ENCODE measurements at places on chromosomes 16 and 17.

GRCh38 chr17:1008008-1008761 lies 11.3 kb downstream of the TIMM22 start:
- no peak for DNase-seq

GRCh38 chr17:9763643-9764042 lies 27.7 kb downstream of the DHRS7C start:
- no peak for DNase-seq

DNA sequence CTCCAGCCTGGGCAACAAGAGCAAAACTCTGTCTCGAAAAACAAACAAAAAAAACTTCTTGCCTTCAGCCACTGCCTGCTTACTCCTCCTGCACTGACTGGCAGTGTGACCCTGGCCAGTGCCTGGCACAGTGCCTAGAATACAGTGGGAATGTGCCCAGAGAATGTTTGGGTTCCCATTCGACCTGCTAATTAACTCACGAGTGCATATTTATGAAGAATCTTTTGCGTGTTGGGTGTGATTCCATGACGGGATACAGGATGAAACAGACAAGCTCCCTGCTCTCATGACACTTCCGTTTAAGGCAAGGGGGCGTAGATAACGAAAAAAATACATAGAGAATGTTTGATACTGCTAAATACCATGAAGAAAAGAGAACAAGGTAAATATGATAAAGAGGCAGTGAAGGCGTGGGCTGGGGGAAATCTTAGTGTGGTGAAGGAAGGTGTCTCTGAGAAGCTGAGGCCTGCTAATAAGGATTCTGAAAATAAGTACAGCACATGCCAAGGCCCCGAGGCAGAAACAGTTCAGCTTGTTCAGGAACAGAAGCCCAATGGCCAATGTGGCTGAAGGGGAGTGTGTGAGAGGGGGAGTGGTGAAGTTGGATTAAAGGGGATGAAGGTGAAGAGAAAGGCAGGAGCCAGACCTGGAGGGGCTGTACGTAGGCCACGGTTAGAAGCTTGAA lies 4.3 kb downstream of the ABI3 start:
- DNase-seq: no peak

GRCh38 chr16:88687254-88687576 lies 908 bp upstream of the SNAI3 start:
- no peak for DNase-seq

DNA sequence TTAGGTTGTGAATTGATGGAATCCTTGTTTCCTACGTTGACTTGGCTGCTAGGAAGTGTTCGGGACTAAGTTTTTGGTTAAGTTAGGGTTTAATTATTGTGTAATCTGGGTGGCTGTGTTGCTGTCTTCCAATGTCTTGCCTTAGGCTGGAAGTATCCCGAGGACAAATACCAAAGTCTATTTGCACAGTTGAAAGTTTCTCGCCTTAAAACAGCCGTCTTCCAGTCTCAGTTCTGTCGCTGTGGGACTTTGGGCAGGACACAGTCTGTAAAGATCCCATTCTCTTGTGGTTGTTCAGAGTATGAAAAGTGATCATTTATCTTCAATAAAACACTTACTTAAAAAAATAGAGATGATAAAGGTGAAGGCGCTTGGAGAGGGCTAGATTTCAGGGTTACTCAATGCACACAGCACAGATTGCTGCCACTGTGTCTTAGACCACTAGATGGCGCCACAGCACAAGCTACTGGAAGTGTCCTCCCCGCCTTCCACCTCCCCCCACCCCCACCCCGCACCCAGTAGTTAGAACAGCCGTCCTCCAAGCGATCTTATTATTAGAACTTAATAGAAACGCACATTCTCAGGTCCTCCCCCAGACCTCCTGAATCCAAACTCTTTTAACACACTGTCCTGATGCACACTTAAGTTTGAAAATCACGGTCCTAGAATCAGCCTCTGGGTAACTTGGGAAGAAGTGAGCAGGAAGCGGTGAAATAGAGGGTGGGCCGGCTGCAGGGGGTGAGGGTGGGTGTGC lies 45.8 kb downstream of the AKAP1 start:
- DNase-seq: peak; percentile 77

- DNase-seq: no peak
These were observed 52.9 kb downstream of the SNX11 start for GRCh38 chr17:48160177-48161081.

- no peak for DNase-seq
These were observed 175.9 kb downstream of the IRF8 start for GRCh38 chr16:86074651-86075487.

DNA sequence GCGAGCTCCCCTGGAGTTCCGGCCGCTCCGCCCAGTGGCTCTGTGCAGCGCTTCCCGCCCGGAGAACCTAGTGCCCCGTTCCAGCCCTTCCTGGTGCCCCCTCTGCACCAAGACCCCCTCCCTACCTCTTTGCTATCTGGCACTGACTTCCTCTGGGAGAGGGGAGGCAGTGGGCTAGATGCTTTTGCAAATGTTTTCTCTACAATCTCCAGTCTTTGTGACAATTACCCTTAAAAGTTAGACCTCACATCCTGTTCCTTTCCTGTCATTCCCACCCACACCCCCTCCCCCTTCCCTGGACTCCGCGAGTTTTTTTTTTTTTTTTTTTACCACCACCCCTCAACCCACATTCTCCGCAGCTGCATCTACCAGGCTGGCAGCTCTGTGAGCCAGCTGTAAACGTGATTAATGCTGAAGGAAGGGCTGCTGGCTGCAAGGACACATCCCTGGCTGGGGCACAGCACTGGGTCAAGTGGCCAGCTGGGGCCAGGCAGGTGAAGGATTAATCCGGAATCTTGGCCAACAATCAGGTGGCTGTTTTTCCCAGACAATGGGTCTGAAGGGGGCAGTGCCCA lies 101.5 kb downstream of the MGAT5B start:
- DNase-seq: no peak

GRCh38 chr17:40818343-40818732 lies 4.1 kb downstream of the KRT10 start:
- no peak for DNase-seq

- no peak for DNase-seq
These were observed 75.5 kb downstream of the AATF start for GRCh38 chr17:37024181-37024637.

GRCh38 chr17:51032850-51033249 lies 87.8 kb downstream of the SPAG9 start:
- DNase-seq: no peak

- DNase-seq: no peak
These were observed 4.8 kb upstream of the ATP2A3 start for GRCh38 chr17:3968886-3969524.

- DNase-seq: no peak
These were observed 18.0 kb downstream of the FLYWCH1 start for GRCh38 chr16:2929693-2930092.

DNA sequence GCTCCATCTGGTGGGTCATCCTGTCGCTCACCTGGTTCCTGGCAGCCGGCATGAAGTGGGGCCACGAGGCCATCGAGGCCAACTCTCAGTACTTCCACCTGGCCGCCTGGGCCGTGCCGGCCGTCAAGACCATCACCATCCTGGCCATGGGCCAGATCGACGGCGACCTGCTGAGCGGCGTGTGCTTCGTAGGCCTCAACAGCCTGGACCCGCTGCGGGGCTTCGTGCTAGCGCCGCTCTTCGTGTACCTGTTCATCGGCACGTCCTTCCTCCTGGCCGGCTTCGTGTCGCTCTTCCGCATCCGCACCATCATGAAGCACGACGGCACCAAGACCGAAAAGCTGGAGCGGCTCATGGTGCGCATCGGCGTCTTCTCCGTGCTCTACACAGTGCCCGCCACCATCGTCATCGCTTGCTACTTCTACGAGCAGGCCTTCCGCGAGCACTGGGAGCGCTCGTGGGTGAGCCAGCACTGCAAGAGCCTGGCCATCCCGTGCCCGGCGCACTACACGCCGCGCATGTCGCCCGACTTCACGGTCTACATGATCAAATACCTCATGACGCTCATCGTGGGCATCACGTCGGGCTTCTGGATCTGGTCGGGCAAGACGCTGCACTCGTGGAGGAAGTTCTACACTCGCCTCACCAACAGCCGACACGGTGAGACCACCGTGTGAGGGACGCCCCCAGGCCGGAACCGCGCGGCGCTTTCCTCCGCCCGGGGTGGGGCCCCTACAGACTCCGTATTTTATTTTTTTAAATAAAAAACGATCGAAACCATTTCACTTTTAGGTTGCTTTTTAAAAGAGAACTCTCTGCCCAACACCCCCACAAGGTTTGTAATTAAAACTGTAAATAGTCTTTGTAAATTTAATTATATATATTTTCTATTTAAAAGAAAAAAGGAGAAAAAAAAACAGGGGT lies 1.7 kb downstream of the FZD2 start:
- no peak for DNase-seq

DNA sequence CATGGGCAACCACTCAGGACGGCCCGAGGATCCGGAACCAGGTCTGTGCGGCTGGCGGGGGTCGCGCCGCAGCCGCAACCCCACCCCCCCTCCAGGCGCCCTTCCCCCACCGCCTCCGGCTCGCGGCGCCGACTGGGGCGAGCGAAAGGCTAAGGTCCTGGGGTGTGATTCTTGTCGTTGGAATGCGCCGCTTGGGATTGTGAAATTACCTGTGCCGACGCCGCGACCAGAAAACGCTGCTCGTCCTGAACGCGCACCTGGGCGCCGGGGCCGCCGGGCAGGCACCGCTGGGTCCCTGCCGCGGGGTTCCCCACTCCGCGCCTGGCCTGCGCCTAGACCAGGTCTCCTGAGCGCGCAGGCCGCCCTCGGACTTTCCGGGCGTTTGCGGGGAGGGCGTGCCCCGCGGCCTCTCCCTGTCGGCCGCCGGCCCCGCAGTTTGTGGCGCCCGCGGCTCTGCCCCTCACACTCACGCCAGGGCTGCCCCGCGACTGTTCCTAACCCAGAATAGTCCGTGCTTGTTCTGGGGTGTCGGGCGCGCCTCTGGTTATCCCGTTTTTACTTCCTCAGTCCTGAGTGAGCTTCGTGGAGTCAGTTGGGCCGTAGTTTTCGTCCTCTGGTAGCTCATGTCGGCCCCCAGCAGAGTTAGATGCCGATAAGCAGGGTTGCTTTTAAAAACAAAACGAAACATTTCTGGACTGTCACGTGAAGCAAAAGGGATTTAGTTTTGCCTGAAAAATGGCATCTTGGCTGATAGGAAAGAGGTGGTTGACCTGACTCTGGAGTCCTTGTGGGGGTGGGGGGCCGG lies 147.2 kb downstream of the SPECC1 start:
- DNase-seq: no peak

DNA sequence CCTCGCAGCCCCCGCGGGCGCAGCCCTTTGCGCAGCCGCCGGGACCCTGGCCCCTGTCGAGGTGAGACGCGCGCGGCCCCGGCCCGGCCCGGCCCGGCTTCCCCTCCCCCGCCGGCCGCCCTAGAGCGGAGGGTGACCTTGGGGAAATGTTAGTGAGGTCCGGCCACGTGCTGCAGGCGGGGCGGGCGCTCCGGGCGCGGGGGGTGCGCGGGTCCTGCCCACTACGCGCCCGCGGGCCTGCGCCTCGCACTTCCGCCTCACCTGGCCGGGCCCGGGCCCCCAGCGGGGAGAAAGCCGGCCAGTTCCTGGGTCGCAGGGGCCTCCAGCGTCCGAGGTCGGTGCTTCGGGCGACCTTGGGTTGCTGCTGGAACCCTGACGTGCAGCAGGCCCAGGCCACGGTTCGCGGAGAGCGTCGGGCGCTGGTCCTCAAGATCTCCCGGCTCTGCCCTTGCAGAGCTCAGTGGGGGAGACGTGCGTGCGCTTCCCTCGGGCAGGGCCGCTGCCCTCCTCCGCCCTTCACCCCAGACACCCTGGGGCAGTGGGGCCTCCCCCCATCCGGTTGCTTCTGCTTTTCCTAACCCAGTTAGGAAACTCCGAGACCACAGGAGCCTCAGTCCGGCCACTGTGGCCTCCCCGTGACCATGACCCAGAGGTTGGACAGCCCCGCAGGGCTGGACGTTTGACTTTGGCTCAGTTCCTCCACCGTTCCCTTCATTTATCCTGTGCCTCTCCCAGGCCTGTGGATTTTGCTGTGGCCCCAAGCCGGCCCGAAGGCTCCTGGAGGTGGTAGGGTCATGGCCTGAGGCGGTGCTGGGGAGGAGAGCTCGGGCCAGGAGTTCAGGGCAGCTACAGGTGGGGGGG lies 791 bp downstream of the MCRIP2 start:
- no peak for DNase-seq

DNA sequence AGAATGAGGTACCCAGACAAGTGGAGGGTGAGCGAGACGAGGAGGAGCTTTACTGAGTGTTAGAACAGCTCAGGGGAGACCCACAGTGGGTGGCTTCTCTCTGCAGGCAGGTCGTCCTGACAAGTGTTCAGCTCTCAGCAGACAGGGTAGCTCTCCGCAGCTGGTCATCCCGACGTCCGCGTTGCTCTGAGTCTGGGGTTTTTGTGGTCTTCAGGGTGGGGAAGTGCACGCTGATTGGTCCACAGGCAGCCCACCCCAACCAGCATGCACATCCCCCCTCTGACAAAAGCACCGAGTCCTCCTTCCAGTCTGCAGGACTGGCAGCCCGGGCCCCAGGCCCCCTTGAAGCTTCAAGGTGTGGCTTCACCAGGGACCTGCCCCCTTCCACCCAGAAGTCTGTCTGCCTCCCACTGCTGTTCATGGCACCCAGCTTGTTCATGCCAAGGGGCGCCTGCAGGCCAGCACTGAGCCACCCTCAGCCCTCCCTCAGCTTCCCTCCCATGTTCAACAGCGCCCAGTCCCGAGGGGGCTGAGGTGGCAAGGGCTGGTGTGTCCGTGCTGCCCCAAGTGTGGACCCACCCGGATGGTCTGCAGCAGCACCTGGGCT lies 19.9 kb upstream of the WDR45B start:
- DNase-seq: no peak

GRCh38 chr16:49462989-49463371 lies 89.4 kb downstream of the C16orf78 start:
- no peak for DNase-seq

DNA sequence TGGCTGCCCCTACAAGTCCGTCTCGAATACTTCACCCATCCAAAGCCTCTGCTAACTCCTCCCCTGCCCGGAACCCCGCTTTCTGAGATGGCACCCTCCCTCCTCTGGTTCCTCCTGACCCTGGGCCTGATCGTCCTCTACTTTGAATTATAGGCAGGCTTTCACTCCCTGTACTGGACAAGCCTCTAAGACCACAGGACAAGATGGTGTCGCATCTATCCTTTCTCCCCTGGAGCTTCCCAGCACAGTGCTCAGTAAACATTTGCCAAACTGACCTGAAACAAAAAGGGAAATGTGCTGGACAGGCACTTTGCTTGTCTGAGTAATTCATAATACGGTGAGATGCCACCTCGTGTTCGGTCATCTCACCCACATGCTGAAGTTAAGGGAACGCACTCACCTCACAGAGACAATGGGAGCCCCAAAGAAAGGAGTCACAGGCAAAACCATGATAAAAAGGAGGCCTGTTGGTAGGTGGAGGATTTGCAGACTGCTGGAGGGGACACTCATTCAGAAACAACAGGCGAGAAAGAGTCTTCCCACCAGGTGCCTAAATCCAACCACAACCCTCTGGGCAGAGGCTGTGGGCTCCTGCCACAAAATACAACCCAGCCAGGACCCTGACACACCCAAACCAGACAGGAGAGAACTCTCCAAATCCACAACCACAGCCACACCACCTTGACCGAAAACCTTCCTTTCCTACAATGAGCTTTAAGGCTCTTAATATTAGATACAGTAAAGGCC lies 28.2 kb downstream of the SNN start:
- DNase-seq: no peak
